ENCODE measurements at places on chromosomes 6 and 20.

DNA sequence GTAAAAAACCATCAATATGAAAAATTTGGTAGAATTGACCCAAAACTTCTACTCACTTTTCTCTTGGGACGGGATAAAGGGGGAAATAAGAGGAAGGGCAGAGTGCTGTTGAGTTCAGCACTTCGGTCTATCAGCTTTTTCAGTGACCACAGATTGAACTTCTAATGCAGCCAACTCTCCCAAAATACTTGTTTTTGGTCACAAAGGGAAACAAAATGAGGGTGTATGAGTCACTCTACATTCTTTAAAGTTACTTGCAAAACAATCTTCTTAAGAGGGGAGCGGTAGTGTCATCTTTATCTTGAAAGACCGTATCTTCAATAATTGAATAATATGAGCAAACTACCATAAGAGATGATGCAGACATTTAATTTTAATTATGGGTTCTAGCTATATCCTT, 661.3 kb downstream of the CD109 start:
- no peak for DNase-seq

- no peak for DNase-seq
Observed at GRCh38 chr6:37149745-37150144, 20.2 kb upstream of the PIM1 start.

DNA sequence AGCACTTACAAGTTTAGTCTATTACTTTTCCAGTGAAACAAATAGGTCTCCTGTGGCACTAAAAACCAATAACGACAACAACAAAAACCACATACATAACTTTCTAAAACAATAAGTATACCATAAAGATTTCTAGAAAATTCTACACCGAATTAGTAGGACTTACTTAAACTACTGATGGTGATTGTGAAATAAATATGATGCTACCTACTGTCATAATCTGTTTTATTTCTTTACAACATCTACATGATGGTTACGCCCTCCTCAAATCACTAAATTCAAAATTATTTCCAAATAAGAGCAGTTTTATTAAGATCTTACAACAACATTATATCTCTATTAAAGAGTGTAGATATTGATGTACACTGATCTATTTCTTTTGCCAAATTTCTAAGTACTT, 147.0 kb downstream of the DST start:
- no peak for DNase-seq

- DNase-seq, result no peak
Observed at GRCh38 chr6:22251348-22251747, 45.5 kb downstream of the PRL start.

GRCh38 chr6:2205396-2205795, 40.0 kb downstream of the GMDS start:
- no peak for DNase-seq

DNA sequence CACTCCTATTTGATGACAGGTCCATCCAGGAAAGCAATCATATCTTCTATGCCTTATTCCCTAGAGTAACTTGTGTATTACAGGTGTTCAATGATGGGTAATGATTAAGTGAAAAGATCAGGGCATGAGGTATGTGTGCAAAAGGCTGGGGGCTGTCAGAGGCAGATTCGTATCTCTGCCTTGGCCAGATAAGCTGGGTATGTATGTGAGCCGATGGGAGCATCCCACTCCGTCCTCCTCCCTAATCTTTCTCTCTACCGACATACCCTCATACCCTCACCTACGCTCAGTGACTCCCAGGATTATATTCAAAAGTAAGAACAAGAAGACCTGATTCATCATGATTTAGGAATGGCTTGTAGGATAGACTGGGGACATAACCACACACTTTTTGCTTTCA, 238.7 kb downstream of the PLCB1 start:
- no peak for DNase-seq

DNA sequence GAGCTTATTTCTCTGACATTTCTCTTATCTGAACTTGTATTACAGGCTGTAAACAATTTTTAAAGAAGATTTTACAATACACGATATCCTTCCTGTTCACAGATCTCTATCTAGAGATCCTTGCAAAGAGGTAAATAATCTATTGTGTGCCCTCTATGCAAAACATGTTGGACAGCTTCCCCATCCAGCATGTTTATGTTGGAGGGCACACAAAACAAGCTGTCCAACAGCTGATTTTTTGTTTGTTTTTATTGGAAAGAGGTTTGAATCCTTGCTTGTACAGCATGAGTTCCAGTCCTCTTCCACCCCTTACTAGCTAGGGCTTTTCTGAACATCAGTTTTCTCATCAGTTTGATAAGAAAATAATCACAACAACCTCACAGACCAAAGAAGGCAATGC, 62.3 kb upstream of the SYNDIG1 start:
- DNase-seq, result no peak

DNA sequence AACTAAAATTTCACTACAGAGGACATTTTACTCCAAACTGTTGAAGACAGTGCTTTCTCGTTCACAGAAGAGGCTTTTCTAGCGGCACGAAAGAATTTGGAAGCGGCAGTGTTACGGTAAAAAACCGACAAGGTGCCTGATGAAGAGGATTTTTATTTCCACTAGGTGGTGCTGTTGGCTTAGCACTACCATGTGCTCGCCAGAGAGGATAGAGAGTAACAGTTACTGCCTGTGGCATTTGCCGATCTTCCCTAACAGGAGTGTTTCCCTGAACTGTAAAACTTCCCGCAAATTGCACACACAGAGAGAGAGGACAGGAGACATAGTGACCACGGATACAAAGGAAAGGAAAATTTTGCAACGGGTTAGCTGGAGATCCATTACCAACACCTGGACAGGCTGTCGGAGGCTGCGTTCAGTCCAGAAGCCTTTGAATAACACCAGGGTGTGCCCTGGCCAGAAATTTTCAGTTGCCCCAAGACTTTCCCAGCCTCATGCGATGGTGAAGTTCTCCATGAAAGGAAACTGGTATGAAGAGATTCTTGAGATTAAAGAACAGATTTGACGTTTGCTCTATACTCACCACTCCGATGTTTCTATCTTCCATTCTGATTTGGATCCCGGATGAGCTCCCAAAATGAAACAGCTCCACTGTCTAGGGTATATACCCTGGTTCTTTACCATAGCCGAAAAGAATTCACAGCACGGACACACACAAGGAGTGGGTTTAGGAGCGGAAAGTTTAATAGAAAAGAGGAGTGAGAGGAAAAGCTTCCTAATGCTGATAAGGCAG, 48.1 kb downstream of the HLA-DPB1 start:
- peak; percentile 73 for DNase-seq

- no peak for DNase-seq
Observed at GRCh38 chr6:91341473-91341872, 754.6 kb upstream of the MAP3K7 start.

GRCh38 chr6:142300758-142301650, 803 bp upstream of the ADGRG6 start:
- DNase-seq, result peak; percentile 50

DNA sequence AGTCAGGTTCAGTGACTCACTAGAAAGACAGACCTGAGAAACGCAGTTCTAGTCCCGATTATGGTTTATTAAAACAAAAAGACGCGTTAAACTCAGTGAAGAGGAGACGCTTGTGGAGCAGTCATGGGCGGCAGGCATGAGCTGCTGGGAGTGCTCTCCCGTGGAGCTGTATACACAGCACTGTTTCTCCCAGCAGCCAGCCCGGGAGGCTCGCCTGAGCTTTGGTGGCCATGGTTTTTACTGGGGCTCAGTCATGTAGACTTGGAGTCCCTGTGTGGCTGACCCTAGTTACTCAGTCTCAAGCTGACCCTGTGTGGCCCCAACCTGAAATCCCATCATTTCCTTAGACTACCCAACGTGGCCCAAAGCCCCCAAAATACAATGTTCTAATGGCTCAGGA, 41.2 kb upstream of the BHLHE23 start:
- no peak for DNase-seq

DNA sequence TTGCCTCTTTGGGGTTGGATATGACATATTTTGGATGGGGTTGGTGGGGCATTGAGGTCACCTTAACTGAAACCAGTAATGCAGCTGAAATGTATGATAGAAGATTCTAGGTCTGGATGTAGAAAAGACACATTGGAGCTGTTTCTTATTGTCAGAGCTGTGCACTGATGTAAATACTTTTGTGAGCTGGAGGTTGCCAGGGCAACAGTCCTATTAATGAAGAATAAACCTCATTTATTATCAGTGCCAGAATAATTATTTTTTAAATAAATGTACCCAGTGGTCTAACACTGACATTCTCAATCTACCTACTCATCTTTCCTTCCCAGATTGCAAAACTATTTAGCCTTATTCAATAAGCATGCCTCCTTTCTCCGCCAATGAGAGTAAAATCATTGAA, 57.0 kb downstream of the CAP2 start:
- no peak for DNase-seq

- DNase-seq, result no peak
Observed at GRCh38 chr6:20978151-20978614, 443.9 kb downstream of the CDKAL1 start.

DNA sequence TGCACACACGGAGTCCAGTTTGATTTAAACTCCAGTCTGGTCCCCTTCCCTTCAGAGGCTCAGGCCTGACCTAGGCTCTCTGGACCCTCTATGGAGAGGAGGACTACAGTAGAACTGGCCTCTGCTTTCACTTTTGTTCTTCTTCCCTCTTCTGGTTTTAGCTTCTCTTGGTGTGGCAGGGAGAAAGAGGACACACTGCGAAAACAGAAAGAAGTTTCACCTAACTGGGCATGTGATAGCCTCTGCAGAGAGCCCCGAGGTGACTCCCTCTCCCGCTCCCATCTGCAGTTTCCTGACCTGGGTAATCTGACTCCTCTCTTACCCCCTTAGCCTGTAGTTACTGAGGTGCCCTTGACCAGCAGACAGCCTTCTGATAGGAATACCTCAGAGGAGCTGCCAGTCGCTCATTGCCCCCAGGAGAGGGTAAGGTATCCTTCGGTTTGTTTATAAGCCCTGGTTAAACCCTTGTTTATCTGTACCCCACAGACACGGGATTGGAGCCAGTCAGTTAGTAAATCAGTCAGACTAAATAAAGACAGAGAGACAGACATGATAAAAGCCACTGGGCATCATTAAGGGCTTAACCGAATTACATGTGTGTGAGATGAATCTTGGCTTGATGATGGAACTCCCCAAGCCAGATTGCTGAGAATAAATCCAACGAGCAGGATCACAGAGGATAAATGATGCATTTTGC, 12.0 kb upstream of the DTNBP1 start:
- peak; percentile 20 for DNase-seq

GRCh38 chr20:2390951-2391675, 10.4 kb downstream of the TGM6 start:
- no peak for DNase-seq

GRCh38 chr6:164408868-164409267, 900.5 kb downstream of the C6orf118 start:
- DNase-seq, result no peak

GRCh38 chr20:22908437-22908836, 126.7 kb upstream of the SSTR4 start:
- no peak for DNase-seq

DNA sequence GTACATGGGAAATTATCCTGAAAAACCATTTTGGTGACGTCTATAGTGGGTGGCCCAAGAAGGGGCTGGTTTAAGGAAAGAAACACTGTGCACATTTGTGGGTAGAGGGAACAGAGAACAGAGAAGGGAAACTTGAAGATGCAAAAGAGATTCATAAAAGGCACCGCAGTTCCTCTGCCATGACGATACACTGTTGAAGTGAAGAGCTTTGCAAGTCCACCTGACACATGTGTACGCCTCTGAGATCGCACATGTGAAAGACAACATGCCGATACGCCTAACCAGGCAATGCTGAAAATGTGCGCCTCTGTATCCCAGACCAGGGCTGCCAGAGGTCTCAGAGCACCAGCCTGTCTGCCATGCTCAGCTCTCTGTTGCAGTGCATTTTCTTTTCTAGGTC, 180.9 kb downstream of the KIF16B start:
- DNase-seq, result no peak

DNA sequence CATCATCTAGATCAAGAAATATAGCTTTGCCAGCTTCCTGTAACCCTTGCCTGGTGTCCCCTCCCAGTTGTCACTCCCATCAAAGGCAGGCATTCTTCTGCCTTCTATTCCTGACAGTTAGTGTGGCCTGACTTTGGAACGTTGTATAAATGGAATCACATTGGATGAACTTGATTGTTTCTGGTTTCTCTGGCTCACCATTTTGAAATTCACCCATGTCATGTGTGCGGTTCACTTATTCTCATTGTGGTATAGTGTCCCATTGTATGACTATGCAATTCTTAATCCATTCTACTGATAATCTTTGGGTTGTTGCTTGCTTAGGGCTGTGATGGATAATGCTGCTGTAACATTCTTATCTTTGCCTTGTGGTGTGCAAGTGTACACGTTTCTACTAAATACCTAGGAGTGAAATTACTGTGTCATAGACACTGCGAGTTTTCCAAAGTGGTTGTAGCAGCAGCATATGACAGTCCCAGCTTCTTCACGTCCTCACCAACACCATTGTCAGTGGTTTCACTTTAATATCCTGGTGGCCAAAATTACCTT, 73.2 kb downstream of the VEGFA start:
- peak; percentile 91 for DNase-seq

DNA sequence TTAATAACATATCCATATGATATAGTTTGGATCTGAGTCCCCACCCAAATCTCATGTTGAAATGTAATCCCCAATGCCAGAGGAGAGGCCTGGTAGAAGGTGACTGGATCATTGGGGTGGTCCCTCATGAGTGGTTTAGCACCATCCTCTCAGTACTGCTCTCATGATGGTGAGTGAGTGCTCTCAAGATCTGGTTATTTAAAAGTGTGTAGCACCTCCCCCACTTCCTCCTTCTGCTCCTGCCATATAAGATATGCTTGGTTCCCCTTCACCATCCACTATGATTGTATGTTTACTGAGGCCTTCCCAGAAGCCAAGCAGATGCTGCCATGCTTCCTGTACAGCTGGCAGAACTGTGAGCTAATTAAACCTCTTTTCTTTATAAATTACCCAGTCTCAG, 22.9 kb downstream of the IRF4 start:
- no peak for DNase-seq

DNA sequence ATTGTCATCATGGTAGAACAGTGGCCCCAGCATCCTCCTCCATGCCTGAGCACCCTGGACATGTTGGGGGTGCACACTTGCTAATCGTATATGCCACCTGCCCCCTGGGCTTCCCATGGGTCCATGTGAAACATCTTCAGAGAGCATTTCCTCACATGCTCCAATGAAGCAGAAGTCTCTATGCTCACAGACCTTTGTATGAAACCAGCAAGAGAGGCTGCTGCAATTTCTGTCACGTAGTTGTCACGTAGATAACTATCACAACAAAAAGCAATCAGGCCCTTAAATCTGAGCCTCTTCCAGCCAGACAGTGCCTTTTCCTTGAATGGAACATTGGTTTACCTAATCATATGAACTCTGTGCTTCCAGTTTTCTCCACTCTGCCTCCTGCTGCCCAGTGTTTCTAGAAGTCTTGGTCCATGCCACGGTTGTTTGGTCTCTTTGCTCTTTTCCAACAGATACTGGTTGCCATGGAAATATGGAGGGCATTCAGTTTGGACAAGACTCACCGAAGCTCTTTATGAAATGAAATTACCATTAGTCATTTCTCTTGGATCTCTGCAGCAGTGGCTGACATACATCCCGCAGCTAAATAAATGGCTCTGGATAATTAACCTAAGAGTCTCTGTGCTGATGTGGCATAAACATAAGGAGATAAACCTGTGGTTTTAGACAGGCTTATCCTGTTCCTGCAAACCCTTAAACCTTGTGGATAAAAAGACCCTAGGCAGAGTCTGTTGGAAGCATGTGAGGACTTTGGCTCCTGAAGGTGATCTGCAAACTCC, 172.8 kb upstream of the SYNDIG1 start:
- DNase-seq, result no peak

- no peak for DNase-seq
Observed at GRCh38 chr6:31718265-31718664, 3.1 kb downstream of the LY6G6D start.

- DNase-seq, result peak; percentile 84
Observed at GRCh38 chr6:26286168-26286877, 78.7 kb upstream of the BTN3A2 start.

Measured in hematopoietic multipotent progenitor cell treated with erythropoietin and hydrocortisone succinate and interleukin-3 and kit ligand, for 8 days (in vitro differentiated cells).